ENCODE measurements at places on chromosomes 3 and 15.

DNA sequence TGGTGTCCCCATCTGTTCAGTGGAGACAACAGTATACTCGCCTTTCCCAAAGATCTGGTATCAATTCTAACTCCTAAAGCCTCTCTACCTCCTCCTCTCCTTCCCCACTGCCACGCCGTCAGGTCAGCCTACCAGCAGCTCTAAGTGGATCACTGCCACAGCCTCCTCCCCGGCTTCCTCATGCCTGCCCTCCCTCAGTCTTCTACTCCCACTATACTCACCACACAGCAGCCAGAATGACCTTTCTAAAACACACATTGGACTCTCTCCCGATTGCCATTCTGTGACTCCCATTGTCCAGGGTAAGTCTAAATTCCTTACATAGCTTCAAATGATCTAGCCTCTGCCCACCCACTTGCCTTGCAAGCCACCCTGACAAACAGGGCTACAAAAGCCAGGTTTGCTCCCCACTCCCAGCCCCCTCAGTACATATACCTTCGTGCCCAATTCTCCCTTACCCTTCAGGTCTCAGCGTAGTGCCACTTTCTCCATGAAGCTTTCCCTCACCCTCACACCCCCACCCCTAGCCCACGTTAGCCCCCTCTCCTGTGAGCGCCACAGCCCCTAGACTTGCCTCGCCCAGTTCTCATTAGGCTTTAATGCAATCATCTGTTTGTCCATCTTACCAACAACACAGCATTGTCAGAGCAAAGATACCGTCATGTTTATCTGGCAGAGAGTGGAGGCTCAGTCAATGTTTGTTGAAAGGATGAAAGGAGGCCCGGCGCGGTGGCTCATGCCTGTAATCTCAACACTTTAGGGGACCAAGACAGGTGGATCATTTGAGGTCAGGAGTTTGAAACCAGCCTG is 9.5 kb upstream of the SEMA7A start:
- DNase-seq: no peak

DNA sequence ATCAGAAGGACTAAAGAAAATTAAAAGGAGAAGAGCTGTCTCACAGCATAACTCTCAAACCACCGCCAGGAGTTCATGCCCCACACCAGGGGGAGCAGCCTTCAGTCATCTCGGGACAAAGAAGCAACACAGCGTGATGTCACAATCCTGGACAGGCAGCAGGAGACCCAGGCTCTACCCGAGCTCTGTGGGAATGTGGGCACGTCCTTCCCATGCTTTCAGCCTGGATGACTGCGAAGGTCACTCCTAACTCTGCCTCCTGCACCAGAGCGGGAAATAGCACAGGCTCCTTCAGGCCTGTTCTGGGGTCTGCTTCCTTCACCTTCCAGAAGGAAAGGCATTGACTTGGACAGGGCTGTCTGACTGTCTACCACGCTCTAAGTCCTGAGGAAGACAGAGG is 31.3 kb downstream of the NOX5 start:
- DNase-seq: no peak

DNA sequence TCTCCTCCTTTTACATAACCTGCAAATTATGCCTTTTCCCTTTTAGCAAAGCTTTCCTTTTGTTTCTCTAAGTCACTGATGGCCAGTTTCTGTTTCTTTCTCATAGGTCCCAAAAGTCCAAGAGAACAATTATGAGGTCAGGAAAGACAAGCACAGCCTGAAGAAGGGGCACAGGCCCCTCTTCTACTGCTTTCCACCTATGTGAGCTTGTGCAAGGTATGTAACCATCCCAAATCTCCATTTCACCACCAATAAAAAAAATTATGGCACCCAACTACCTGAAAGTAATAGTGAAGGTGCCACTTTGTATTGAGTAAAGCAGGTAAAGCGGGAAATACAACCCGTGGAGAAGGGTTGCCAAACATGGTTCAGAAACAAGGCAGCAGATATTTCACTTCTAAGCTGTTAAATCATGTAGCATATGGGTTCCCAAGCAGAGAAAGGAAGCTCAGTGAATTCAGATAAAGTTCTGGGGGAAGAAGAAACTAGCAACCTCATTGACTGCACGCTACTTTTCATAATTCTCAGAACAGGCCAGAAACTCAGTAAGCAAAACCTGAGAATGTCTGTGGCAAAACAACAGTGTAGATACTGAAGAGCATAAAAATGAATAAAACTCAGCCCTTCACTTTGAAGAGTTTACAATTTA is 4.2 kb downstream of the PLOD2 start:
- no peak for DNase-seq

DNA sequence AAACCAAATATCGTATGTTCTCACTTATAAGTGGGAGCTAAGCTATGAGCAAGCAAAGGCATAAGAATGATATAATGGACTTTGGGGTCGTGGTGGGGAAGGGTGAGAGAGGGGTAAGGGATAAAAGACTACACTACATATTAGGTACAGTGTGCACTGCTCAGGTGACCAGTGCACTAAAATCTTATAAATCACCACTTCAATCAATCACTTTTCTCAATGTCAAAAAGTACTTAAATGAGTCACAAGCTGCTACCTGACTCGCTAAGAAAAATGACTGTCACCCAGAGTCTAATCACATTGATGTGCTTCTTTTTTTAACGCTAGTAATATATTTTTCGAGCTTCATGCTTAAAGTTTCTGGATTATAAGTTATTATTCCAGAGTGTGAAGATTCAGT is 95.5 kb downstream of the CBLB start:
- no peak for DNase-seq

GRCh38 chr3:183664913-183665381 is 29.5 kb downstream of the KLHL24 start:
- DNase-seq: no peak

- no peak for DNase-seq
Observed at GRCh38 chr3:192422997-192423342, 304.4 kb downstream of the FGF12 start.

DNA sequence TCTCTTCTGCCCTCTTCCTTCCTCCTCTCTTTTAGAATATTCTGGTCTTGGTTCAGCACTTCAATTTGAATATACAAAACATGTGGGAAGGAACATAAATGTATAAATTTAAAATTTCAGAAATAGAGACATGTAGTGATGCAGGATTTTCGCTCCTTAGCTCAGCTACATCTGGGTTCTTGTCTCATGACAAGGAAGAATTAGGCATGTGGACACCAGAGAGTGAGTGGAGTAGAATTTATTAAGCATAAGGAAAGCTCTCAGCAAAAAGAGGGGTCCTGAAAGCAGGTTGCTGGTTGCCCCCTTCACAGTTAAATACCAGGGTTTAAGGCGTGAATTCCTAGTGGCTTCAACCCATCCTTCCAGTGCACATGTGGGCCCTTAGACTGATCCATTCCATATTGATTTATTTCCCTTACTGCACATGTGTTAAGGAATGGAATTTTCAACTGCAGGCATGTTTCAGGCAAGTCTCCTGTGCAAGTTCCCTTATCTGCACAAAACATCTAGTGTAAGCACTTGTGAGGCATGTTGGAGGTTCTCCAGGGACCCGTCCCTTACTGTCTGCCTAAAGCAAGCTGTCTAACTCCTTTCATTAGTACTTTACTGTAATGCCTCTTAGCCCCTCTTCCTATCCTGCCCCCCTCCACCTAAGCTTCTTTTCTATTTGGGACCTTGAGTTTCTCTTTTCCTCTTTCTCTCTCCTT is 133.2 kb upstream of the STRIT1 start:
- DNase-seq: no peak

DNA sequence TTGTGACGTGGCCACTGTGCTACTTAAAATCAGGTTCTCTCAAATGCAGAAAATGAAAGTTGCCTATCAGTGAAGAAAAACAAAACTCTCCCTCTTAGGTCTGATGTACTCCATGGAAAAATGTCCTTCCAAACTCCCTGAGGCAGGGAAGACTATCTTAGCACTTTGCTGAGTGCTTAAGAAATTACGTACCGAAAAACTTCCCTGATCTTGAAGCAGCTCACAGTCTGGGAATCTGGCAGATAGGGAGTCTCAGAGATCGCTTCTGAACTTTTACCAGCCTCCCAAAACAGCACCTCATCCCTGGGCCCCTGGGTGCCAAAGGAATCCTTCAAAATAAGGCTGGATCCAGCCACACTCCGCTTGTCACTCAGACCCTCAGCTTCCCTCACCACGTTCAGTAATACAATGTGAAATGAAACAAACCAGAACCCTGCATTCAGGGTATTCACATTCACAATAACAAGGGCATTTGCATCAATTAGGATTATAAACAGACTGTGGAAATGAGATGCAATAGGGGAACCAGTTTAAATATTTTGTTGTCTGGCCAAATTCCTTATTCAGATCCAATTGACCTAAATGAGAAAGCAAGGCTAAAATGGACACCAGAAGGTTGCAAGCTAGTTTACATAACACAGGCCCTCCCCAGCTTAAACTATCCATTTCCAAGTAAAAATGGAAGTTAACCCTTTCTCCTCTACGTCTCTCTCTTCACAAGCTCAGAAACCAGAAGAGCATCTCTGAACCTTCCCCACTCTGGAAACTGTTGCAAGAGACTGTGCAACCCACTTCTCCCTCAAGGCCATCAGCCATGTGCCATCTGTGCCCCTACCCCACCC is 20.9 kb downstream of the OSBPL10 start:
- no peak for DNase-seq

DNA sequence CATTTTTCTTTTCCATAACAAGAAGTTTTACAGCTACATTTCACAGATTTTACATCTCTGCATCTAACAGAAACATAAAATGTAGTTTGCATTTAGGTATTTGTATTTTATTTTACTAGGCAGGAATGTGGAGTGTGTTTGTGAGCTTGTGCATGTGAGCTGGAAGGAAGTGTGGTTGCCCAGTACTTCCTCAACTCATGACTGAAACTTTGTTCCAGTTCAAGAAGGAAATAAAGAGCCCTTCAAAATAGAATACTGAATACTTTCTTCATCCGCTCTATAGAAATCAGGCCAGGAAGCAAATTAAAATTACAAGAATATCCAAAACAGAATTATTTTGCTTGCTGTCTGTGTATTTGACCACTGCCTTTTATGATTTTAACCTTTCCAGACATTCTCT is 81.3 kb downstream of the CHL1 start:
- DNase-seq: no peak

DNA sequence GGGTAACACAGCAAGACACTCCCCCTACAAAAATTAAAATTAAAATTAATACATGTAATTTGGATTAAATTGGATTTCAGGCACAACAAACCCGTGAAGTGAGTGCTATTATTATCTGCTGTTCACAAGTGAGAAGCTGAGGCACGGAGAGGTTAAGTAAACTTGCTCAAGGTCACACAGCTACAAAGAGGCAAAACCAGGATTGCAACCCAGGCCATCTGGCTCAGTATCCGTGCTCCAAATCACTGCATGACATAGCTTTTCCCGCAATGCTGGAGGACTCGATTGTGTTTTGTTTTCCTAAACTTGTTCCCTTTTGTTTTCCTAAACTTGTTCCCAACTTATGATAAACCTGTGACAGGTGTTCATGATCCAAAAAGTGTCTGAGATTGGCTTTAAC is 19.9 kb upstream of the C15orf39 start:
- DNase-seq: no peak

GRCh38 chr15:28033443-28033842 is 65.7 kb downstream of the OCA2 start:
- DNase-seq: no peak

GRCh38 chr15:66067687-66068086 is 185.9 kb downstream of the MEGF11 start:
- no peak for DNase-seq

GRCh38 chr15:84633311-84634227 is 20.5 kb downstream of the WDR73 start:
- DNase-seq: peak; percentile 40

DNA sequence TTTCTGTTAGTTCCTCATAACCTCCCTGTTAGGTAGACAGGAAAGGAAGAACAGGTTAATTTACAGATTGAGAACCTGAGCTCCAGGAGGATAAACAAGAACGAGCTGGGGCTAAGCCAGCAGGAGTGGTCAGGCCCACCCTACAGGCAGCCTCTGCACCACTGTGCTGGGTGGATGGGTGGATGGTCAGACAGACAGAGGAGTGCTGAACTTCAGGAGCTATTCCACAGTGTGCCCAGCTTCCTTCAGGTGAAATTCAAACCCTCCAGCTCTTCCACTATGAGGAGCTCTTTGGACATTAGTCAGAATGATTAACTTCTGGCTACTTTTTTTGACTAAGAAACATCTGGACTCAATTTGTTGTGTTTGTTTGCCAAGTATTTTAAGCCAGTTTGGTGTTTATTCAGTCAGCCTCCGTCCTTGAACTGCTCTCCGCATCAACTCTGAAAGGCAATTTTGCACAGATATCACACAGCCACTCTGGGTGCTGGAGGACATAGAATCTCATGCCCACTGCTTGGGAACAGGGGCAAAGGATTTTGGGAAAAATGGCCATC is 361.9 kb downstream of the CLSTN2 start:
- no peak for DNase-seq

DNA sequence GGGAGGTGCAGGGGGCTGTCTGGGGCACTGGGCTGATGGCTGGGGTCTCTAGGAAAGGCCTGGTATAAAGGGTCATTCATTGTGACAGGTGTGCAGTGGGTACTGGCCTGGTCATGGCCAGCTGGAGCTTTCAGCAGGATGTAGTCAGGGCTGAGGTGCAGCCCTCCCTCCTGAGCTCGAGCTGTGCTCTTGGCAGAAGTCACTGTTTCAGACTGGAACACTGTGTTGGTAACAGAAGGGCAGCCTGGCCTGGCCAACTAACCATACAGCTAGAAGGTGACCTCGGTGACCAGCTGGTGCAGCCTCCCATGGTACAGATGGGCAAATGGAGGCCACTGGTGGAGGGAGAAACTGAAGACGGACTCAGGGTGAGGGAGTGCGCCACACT is 34.4 kb upstream of the LCTL start:
- no peak for DNase-seq

GRCh38 chr3:50323092-50323600 is 601 bp upstream of the HYAL2 start:
- no peak for DNase-seq

- no peak for DNase-seq
Observed at GRCh38 chr3:72303926-72304325, 519.0 kb upstream of the PROK2 start.

GRCh38 chr15:101264011-101264410 is 12.2 kb upstream of the CHSY1 start:
- DNase-seq: no peak

GRCh38 chr3:197007296-197007940 is 22.2 kb downstream of the MELTF start:
- no peak for DNase-seq

DNA sequence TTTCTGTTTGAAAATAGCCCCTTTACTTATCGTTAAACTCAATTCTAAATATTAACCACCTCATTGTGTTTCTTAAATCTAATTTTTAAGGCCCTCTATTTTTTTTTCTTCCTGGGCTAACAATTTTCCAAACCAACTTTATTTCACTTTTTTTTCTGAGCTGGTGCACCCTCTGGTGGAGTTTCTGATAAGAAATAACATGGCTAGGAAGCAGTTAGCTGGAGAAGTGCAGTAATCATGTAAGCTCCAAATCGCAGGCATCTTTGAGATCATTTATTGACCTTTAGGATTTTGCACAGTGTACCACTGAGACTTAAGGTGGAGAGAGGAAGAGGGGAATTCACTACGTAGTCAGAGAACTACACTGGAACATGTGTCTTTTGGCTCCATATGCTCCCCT is 6.4 kb downstream of the TMEM207 start:
- no peak for DNase-seq

GRCh38 chr3:37025561-37026335 is 32.4 kb downstream of the MLH1 start:
- DNase-seq: no peak

GRCh38 chr3:195411836-195412235 is 31.0 kb downstream of the ACAP2 start:
- DNase-seq: no peak

- no peak for DNase-seq
Observed at GRCh38 chr15:52492132-52492531, 36.5 kb downstream of the MYO5A start.

GRCh38 chr3:11482021-11482420 is 161.7 kb downstream of the VGLL4 start:
- DNase-seq: no peak
